H4 (cell line): ENCODE measurements at places on chromosomes 12 and 14.

DNA sequence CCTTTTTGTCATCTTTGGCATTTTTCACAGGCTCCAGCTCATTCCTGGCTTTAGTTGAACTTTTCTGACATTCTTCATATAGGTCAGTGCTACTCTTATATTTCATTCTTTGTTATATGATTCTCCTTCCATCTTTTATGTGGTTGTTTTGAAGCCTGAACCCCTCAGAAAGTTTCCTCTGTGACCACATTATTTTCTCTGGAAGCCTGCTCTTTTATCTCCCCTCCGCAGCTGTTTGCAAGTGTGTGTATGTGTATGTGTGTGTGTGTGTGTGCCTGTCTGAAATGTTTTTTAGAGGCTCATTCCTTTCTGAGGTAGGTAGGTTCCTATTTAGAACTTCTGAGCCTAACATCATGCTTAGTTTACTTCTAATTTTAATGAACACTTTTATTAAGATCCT, 47.6 kb downstream of the ANO4 start:
- DNase-seq = no peak

- DNase-seq = no peak
Measured at GRCh38 chr12:88448337-88448915, 131.8 kb downstream of the KITLG start.

DNA sequence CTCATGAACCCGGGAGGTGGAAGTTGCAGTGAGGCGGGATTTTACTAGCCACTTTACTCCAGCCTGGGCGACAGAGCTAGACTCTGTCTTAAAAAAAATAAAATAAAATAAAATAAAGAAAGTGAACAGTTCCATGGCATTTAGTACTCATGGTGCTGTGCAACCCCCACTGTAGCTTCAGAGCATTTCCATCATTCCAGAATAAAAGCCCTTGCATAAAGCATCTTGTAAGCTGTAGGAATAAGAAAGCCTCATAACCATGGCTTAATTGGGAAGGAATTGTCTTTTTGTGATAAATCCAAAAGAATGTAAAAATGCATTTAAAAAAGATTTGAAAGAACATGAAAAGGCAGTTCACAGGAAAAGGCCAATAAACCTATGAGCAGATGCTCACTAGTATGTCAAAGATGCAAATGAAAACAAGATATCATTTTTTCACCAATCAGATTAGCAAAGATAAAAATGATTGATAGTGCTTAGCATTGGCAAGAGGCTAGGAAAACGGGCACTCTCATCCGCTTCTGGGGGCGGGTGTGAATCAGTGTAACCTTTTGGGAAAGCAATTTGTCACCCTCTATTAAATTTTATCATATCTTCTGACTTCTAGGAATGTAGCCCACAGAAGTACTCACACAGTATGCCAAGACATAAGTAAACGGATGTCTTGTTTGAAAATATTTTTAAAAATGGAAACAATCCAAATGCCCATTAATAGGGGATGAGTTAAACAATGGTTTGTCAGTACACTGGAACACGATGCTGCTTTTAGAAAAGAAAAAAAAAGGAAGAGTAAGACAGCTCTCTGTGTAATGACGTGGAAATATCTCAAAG, 46.6 kb downstream of the CFAP251 start:
- no peak for DNase-seq

GRCh38 chr12:111873113-111873512, 31.1 kb downstream of the MAPKAPK5 start:
- DNase-seq = no peak

- no peak for DNase-seq
Measured at GRCh38 chr12:8841778-8842177, 19.4 kb downstream of the A2ML1 start.

GRCh38 chr12:1873531-1874510, 44.6 kb downstream of the CACNA2D4 start:
- no peak for DNase-seq
